ENCODE measurements at places on chromosomes 2 and 18.

- no peak for DNase-seq
Measured at GRCh38 chr2:215357660-215358059, 45.8 kb downstream of the ATIC start.

DNA sequence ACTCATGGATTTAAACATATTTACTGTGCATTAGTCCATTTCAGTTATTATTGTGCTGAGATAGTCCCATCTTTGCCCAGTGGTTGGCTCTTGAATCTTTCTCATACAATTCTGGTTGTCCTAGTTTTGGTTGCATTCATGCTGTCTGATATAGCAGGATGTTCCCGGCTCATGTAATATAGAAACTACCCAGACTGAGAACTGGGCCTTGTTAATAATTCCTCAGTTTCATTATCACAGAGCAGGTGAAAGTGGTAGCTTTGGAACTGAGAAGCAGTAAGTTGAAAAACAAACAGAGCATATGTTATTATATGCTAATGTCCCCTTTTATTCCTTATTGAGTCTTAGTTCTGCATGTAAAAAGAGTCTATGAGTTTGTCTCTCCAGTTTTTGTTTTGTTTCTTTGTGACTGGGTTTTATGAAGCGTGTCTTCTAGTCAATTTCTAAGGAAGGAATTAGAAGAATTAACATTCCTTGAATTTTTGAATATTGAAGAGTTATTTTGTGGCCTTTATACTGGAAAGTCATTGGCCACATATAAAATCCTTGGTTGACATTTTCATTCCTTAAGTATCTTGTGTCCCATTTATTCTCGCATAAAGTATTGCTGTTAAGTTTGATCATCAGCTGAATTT is 43.3 kb downstream of the EIF5B start:
- no peak for DNase-seq

DNA sequence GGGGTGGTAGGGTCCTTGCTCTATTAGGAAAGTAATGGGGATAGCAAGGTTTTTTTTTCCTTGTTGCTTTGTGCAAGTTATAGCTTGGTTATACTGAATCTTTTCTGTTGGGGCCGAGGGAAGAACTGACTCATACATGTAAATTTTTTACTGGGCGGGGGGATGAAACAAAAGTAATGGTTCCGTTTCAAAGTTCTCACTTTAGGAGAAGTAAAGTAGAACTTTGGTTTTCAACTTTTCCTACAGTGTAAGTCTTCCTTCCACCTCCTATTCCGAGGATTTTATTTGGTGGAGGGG is 1.1 kb downstream of the AFTPH start:
- peak; percentile 62 for DNase-seq

- DNase-seq = no peak
Measured at GRCh38 chr2:62010632-62011256, 105.3 kb downstream of the COMMD1 start.

DNA sequence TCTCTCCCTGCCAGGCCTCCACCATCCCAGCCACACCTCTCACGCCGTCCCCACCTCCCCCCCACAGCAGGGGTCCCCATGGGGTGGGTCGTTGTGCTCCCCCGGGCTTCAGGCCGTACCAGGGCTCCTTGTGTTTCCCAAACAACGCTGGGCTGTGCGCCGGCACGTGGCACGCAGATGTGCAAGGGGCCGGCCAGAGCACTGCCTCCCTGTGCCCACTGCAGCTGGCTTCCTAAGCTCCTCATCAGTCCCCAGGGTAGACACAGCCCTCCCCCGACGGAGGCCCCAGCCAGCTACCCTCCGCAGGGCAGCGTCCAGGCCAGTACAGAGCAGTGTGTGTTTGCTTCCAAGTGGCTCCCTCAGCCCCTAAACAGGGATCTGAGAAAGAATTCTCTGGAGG is 34.0 kb downstream of the BIN1 start:
- DNase-seq = no peak

DNA sequence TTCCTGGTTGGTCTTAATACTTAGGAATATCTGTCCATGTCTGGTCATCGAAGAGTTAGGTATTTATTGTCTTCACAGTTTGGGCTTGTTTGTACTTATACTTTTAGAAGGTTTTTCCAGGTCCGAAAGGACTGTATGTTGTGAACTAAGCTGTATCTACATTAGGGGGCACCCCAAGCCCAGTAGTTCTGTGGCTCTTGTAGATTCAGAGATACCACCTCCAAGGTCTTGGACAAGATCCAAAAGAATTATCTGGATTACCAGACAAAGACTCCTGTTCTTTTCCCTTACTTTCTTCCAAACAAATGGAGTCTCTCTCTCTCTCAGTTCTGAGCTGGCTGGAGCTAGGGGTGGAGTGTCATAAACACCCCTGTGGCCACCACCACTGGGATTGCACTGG is 328.7 kb downstream of the ZNF804A start:
- no peak for DNase-seq

GRCh38 chr2:157364257-157364974 is 38.8 kb upstream of the ERMN start:
- no peak for DNase-seq

DNA sequence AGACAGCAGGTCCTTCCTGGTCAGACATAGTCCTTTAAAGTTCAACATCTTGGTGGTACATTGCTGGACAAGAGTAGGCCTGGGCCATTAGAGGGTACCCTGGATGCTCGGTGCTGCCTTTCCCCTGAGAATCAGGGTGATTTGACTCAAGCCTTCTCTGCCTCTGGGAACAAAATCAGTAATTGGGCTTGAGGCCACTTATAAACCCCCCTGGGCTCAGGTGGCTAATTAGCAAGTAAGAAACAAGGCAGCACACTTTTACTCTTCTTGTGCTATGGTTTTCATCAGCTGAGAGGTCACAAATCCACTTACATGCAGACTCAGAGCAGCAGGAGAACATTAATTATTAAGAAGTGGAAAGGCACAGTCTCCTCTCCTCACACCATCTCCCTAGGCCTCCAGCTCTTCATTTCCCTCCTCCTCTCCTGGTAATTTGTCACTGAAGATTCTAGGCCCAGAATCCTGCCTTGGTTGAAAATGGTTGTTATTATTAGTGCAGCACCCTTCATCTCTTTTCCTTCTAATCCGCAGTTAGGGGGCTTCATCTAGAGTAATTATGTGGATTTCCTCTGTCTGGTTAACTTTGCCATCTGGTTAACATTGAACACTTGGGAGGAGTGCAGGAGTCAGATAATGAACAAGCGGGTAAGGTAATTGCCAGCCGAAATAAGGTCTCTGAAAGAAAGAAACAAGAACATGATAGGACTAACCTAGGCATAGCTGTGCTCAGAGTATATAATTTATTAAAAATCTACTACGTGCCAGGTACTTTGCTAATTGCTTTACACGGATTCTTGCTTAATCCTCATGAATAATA is 29.7 kb upstream of the CASP10 start:
- no peak for DNase-seq

GRCh38 chr18:50523165-50523564 is 36.7 kb upstream of the MAPK4 start:
- DNase-seq = no peak

- DNase-seq = peak; percentile 56
Measured at GRCh38 chr2:74849228-74849892, 15.4 kb downstream of the HK2 start.

DNA sequence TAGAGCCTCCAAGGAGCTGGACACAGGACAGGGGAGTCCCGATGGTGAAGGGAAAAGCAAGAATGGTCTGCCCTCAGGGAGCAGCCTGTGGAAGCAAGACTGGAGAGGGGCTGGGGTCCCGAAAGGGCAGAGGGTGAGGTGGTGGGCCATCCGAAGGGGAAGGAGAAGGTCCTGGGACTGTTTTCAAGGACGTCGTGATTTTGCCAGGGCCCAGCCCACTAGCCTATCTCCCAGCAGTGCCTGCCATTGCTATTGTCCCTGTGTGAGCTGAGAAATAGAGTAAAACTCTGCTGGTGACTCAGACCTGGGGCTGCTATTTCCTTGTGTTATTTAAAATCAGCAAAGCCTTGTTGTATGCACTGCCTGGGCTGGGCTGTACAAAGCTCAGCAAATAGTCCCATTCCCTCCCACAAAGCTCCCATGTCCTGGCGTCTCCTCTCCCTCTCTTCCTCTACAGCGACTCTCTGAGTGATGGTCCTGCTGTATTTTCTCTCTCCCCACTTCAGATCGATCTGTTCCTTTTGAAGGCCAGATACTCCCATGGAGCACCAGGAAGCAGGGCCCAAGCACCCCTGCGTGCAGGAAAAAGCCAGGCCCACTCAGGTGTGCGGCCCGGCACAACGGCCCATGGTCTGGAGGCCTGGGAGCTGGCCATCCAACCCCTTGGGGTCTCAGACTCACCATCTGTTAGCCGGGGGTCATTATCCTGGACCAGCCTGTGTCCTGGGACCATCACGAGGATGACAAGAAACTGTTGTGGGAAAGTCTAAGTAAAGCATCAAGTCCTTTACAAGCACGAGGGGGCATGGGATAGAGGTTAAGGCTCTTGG is 65.0 kb upstream of the OTOF start:
- no peak for DNase-seq

- no peak for DNase-seq
Measured at GRCh38 chr2:82796132-82796531, 1662.9 kb downstream of the SUCLG1 start.

DNA sequence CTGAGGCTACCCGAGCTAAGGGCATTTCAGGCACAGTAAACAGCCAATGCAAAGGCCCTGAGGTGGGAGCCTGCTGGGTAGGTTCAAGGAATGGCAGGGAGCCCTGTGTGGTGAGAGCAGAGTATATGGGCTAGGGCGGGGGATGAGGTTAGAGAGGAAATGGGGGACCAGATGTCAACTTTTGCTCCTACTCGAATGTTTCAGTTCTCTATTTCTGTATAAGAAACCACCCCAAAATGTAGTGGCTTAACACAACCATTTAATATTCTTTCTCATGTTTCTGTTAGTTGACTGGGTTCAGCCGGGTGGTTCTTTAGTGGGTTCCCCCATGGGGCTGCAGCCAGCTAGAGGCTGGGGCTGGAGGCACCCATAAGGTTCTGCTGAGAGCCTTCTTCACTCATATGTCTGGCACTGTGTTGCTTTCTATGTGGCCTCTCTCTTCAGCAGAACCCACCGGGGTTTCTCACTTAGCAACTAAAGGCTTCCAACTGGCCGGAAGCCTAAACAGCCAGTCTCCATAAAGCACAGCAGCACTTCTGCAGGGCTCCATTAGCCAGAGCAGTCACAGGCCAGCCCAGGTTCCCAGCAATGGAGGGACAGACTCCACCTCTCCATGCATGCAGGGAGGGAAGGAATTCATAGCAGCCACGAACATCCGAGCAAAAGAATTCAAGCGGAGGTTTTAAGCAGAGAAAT is 5.6 kb upstream of the ATOH8 start:
- DNase-seq = no peak
